ENCODE measurements at places on chromosomes 2 and 18.
A peak's percentile ranks its signal among the peaks of the same experiment; 100 is the strongest.

DNA sequence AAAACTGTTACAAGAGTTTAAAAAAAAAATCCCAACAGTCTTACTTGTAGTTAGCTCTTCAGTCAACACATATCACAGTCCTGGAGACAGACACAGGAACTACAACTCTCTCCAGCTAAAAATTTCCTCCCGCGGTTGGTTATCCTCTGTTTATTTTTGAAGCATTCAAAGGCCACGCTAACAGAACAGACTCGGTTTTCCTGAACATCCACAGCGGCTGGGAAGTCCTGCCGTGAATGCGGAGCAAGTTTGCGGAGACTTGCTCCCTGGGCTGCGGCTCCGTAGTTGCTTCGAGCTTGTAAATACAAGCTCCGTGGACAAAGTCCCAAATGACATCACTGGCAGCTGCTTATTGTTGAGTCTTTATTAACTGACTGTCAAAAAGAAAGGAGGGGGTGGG, at the start of gene NCKAP5:
Gene NCKAP5, minus strand, starts transcription at position 292 of the 400 bp plus-strand sequence. CDS start 50,937 bp downstream, outside the sequence.
- no peak for DNase-seq

- no peak for DNase-seq
Observed at GRCh38 chr18:43777636-43778304, 500.5 kb upstream of the SYT4 start.

DNA sequence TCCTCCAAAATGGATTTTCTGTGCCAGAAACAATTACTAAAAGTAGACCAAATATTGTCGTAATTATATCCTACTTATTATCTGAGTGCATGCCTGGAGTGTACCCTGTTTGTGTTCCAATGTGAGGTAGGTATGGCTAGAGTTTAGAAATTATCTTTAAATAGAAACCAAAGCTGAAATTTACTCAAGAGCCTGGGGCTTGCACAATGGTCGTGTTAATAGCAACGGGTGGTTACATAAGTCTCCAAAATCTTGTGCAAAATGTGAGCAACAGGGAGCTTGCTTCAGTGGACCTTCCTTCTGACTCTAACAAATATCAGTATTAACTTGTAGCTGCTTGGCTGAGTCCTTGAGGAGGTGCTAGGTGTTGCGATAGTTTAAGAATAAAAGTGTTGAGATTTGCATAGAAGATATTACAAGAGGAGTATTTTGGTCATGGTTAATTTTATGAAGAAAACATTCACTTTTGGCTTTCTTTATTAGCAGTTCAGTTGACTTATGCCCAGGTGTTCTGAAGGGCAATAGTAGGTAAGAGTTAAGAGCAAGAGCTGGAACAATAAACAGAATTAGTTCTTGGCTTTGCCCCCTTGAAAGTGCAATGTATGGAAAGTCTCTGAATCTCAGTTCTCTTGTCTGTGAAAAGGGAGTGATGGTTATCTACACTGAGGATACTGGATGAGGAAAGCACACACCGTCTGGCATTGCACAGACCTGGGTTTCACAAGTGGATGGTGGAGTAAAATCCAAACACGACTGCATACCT, 4.6 kb downstream of the CXCR4 start:
- no peak for DNase-seq

- no peak for DNase-seq
Observed at GRCh38 chr2:145230546-145230945, 710.6 kb upstream of the ZEB2 start.

- no peak for DNase-seq
Observed at GRCh38 chr18:68148863-68149262, 566.0 kb downstream of the TMX3 start.

- no peak for DNase-seq
Observed at GRCh38 chr2:216257089-216257488, 115.2 kb downstream of the MARCHF4 start.

DNA sequence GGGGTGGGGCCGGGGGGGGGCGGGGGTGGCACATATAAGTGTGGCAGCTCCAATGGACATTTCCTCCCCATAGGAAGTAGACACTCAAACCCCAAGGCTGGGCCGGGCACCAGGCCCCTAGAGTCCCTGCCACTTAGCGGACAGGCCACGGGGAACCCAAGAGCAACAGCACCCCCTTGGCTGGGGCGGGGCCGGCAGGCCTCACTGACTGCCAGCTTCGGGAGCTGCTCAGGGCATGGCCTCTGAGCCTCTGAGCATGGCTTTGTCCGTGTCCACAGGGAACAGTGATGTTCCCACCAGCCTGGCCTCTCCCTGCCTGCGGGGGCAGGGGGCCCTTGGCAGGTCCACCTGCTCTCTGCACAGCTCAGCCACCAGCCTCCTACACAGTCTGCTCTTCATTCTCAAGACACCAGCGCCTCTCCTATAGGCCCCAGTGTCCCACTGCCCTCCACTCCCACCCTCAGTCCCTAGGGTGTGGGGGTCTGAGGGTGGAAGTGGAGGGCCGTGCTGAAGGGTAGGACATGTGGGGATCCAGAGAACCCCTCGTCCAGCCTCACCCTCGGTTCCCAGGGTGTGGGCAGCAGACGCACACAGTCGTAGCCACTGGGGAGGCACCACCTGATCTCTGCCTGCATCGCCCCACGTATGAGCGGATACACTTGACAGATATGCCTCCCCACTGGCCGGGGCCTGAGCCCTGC, 106.7 kb downstream of the FAM210A start:
- DNase-seq: no peak

GRCh38 chr18:32930695-32931301, 158.0 kb upstream of the KLHL14 start:
- DNase-seq: no peak

DNA sequence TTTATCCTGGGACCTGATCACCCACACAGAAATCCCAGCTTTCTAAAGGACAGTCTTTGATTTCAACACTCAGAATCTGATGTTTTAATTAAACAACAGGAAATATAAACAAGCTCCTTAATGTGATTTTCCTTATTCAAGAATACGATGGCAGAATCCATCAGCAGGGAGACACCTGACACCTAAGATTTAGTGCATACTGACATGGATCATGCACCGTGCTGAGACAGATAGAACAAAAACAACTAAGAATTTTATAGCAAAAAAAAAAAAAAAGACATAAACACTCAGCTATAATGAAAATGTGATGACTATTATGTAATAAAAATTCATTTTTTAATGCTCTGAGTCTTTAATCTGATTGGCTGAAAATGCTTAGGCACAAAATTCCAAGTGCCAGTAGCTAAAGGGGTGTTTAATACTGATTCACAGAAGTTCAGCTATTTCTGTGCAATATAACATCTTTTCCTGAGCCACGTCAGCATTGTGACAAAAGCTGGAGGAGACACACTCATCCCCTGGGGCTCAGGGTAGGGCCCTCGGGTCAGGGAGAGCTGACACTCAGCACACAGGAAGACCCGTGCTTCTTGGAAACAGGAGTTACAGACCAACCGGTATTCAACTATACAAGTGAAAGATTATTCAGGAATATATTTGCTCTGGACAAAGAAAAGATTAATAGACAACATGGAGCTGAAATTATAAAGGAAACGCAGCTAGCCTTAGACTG, 247.4 kb downstream of the FBXO15 start:
- DNase-seq: no peak

GRCh38 chr2:177724398-177725287, 332.1 kb downstream of the AGPS start:
- peak; percentile 71 for DNase-seq

GRCh38 chr2:32284321-32284720, 6.6 kb downstream of the YIPF4 start:
- no peak for DNase-seq

- DNase-seq: no peak
Observed at GRCh38 chr2:103293067-103293741, 531.4 kb downstream of the TMEM182 start.

DNA sequence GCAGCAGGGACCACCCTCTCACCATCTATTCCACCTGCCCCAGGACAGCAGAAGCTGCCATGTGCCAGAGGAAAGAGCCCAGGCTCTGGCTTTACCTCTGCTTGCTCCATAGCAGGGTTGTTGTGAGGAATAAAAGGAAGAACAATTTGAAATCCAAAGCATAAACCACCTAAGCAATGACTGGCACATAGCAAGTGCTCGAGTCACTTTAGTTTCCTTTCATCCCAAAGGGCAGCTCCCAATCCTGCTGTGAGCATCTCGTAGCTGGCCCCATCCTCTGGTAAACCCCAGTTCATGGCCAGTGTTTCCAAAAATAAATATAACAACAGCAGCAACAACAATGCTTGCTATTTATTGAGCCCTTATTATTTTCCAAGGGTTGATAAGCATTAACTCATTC, 923.5 kb downstream of the EPHA4 start:
- no peak for DNase-seq

- DNase-seq: no peak
Observed at GRCh38 chr18:39835303-39836030, 2119.6 kb upstream of the PIK3C3 start.

DNA sequence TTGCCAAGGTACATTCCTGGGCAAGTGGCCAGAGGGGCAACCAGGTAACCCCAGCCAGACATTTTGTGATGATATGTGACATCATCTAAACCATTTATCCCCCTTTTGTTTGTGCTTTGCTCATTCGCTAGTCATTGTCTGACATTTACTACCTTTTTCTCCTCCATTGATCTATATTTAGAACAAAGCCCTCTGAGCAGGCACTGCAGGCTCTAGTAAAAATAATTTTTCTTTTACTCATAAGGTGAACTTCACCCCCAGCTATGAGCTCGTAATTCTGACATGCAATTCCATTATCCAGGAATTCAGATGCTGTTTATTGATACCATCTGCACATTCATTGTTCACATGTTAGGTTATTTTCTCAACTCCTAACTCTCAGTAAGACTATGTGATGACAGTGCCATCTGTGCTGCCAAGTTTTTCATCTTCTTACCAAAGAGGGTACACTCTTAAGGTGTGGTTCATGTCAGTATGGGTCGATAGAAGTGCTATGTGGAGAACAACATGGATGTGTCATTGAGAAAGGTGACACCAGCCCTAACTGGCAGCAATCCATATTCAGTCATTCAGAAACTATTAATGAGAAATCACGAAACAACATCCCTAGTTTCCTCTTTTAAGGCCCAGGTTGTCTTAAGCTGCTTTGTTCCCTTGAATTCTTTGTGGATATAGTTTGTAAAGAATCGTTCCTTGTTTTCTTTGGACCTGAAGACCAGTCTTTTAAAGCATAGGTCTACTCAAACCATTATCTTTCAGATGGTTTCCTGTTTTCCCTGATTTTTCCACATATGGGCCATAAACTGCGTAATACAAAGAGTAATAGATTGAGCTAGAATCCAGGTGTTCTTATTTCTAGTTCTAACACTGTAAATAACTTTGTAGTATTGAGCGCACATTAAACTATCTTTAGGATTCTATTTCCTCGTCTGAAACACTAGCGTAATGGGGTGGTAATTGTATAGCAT, 978.1 kb upstream of the CDH2 start:
- DNase-seq: no peak

GRCh38 chr2:158928965-158929364, 39.5 kb upstream of the TANC1 start:
- DNase-seq: no peak

GRCh38 chr2:222752746-222753145, 81.3 kb downstream of the MOGAT1 start:
- no peak for DNase-seq

DNA sequence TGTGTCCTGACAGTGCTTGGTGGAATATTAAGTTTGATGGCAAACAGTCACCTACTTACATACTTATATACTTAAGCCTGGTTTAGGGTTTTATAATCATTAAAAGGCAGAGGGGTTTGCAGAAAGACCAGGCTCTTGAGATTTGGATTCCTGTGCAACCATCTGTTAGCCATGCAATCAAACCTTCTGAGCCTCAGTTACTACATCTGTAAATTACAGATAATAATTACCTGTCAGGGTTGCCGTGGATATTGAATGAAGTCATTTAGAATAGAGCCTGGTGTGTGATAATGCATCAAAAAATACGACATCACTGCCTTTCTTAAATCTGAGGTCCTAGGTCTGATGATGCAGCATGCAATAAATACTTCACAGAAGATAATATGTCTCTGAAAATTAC, 152.9 kb downstream of the ARHGAP28 start:
- DNase-seq: no peak

GRCh38 chr2:237403024-237403882, 10.7 kb downstream of the COL6A3 start:
- no peak for DNase-seq
